ENCODE measurements at places on chromosomes 16 and 17.
A peak's percentile ranks its signal among the peaks of the same experiment; 100 is the strongest.

DNA sequence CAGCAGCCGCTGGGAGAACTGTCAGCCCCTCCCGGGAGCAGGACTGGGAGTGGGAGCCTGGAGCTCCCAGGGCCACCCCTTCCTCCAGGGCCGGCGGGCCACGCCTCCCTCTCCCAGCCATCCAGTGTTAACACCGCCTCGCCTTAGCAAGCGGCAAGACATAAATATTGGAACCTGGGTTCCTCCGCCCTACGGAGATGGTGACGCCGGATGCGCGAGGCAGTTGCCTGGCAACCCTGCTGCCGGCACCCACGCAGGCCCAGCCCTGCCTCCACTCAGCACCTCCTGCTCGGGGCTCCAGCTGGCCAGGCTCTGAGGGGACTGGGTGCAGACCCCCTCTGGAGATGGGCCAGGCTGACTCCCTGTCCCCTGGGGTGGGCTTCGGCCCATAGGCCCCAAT lies 27.4 kb upstream of the CACNA1H start:
- DNase-seq, result peak; percentile 24

- DNase-seq, result no peak
These were observed 160.3 kb upstream of the RPH3AL start for GRCh38 chr17:512926-513325.

GRCh38 chr17:79174905-79175856 lies 100.6 kb downstream of the ENGASE start:
- no peak for DNase-seq

DNA sequence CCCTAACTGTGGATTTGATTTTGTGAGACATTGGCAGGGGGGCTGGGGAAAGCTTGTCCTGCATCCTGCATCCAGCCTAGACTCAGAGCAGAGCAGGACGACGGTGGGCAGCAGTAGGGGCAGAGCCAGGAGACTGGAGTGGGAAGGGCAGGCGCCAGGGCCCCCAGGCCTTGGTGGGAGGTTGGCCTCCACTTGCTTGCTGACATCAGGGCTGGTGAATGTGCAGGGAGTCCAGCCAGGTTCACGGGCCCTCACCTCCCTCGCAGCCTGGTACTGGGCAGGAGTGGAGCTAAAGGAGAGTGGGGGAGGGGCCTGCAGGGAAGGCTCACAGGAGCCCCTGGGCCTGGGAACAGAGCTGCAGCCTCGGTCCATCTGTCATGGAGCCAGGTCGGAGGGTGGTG lies 2.2 kb upstream of the SMTNL2 start:
- DNase-seq, result no peak

- DNase-seq, result no peak
These were observed 116.0 kb upstream of the SOX9 start for GRCh38 chr17:72004611-72005331.

DNA sequence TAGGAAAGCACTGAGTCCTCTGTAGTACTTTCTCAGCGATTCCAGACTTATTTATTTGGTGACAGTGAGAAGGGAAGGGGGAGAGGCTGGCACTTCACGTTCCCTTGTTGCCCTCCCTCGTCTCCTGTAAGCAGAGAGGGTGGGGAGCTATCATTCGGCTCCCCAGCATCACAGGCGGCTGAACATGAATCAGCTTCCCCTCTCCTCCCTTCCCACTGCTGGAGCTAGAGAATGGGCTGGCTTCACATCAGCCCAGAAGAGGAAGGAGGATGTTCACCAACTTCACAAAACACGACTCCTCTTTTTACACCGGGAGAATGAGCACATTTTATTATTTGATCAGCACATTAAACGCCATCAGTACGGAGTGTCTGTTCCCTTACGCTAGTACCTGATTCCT lies 6.7 kb upstream of the CMIP start:
- DNase-seq, result no peak

DNA sequence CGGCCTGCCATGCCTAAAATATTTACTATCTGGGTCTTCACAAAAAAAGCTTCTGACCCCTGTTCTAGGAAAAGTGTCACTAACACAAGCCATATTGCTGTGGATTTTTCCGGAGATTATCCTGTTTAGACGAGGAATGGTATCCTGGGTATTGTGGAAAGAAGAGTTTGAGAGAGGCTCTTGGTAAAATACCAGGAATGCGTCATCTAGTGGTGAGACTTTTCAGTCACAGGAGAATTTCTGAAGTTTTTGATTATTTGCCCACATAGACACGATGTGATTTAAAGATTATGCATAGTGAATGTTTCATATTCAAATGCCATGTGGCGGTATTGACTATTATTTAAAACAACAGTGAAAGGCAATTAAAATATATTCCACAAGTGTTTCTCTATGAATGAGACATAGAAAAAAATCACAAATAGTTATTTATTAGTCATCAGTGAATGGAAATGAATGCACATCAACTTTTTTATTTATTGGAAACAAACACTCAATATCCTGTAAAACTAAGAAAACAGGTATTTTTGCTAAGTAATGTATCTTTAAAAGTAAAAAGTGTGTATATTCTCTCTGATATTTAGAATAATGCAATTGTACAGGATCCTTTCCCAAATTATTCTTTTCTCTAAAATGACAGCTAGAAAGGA lies 7.8 kb downstream of the KRT28 start:
- no peak for DNase-seq

GRCh38 chr16:71855937-71856662 lies 10.3 kb downstream of the ATXN1L start:
- DNase-seq, result no peak

GRCh38 chr16:11342021-11342855 lies 3.0 kb upstream of the RMI2 start:
- DNase-seq, result no peak

- DNase-seq, result no peak
These were observed 18.6 kb downstream of the FLOT2 start for GRCh38 chr17:28878981-28879380.

DNA sequence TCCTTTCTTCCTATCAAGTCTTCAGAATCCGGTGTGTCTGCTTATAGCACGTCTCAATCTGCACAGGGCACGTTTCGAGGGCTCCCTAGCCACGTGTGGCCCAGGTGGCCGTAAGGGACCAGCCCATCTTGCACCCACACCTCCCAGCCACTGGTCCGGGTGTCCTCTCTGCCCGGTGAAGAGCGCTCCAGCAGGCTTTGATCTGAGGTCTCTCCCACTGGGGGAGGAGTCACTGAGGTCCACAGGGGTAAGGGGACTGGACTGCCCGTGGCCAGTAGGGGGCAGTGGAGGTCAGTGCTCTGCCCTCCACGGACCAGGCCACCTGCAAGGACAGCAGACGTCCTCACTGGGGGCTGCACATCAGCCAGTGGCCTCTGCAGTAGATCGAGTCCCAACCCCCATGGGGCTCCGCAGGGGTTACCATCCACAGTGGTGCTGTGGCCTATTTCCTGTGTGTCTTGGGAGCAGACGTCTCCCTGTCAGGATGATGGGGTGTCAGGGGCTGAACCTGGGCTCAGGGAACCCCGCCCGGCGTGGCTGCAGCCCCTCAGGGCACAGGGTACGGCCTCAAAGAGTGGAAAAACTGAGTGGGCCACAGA lies 204.1 kb upstream of the CIBAR2 start:
- no peak for DNase-seq

DNA sequence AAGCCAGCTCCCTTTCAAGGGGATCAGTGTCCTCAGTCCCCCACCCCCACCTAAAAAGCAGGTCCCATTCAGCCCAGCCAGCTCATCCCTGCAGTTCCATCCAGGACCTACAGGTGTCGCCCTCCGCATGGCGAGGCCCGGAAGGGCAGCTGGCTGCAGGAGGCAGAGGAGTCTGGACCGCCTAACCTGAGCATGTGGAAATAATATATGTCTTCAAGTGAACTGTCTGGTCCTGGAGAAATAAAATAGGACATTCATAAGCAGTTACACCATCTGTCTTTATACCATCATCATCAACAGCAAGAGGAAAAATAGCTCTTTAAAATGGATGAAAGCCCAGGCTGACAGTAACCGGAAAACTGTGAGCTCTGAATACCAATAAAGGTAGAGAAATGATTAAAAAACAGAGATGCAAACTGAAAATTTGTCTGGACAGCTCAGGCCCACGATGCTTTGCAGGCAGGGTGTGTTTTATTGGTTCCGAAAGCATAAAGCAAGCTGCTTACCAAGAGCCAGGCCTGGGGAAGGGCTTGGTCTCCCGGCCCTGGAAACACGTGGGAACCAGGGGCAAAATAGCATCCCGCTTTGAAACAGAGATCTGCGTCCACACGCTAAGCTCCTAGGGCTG lies 215.2 kb downstream of the ZFHX3 start:
- no peak for DNase-seq

- no peak for DNase-seq
These were observed 65.2 kb downstream of the ARSG start for GRCh38 chr17:68356520-68356919.

DNA sequence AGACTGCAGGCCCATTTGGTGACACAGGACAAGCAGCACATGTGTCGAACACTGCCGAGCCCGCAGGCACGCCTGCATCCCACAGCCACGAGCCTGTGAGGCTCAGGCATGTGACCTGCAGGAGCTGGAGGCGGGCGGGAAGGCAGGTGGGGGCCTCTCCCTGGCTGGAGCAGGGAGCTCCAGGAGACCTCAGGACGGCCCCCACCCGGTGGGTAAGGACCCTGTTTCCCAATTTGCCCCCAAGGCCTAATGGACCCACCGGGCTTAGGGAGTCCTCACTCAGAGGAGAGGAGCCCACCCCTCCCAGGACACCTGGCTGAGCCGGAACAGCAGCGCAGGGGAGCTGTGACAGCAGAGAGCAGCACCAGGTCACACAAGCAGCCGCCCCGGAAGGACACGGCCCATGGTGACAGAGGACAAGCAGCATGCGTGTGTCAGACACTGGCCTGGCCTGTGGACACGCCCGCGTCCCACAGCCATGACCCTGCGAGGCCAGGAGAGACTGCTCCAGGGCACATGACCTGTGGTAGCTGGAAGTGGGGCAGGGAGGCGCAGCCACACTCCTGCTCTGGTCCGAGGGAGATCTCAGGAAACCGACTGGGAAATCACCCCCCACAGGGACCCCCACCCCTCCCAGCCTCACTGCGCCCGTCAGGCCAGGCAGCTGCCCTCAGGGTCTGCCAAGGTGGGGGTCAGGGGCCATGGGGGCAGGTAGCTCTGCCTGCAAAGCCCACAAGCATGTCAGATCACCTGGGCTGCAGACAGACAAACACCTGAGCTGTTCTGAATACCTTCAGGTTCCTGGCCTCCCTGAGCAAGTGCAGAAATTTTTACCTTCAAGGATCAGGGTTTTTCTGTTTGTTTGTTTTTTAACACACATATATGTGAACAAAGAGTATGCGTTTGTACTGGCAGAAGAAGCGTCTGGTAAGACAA lies 2.4 kb downstream of the SPSB3 start:
- no peak for DNase-seq

GRCh38 chr16:24539850-24540601 lies 660 bp downstream of the RBBP6 start:
- DNase-seq, result no peak

Measured in DMS79 (cell line).